ENCODE measurements at places on chromosomes 11 and 22.

GRCh38 chr11:5701055-5701577, 11.5 kb downstream of the TRIM22 start:
- DNase-seq: no peak

DNA sequence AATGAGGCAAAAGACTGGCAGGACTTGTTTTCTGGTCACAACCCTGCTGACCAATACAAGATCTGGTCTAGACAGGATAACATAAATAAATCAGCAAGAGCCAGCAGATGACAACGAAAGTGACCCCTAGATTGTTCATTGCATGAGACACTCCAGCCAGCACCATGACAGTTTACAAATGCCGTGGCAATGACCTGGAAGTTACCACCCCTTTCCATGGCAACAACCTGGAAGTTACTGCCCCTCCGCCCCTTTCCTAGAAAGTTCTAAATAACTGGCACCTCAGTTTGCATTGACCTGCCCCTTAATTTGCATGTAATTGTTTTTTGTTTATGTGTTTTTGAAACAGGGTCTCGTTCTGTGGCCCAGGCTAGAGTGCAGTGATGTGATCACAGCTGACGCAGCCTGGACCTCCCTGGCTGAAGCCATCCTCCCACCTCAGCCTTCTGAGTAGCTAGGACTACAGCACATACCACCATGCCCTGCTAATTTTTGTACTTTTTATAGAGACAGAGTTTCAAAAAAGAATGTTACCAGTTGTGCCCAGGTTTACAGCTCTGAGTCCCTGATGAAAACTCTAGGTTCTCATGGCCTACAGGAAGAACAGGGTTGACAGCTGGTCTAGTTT, 38.1 kb upstream of the WT1 start:
- DNase-seq: no peak

GRCh38 chr11:58061813-58062212, 31.1 kb downstream of the OR6Q1 start:
- no peak for DNase-seq

- DNase-seq: no peak
Measured at GRCh38 chr22:23415490-23415851, 164.6 kb downstream of the IGLL1 start.

GRCh38 chr22:49027368-49027670, 800.4 kb downstream of the BRD1 start:
- no peak for DNase-seq

DNA sequence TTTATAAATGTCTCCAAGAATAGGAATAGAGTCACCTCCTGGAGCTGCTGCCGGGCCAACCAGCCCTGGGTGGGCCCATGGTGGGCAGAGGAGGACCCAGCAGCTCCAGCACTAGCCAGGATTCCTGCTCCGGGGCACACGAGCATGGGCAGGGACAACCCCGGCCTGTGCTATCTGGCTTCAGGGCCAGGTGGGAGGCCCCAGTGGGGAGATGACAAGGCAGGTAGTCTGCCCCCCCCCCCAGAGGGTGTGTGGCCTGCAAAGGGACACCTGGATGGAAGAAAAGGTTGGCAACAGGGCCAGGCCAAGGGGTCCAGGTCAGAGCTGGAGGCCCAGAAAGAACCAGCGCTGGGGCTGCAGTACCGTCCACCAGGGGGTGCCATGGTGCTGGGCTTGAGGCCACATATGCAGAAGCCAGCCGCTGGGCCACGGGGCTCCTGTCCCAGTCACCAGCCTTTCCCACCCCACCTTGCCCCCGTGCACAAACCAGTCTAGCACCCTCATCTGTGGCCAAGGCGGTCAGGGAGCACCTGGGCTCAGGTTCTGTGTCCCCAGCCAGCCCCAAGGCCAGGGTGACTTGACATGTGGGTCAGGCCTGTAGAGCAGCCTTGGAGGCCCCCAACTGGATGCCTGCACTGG, 3.4 kb downstream of the TSPAN32 start:
- DNase-seq: no peak

DNA sequence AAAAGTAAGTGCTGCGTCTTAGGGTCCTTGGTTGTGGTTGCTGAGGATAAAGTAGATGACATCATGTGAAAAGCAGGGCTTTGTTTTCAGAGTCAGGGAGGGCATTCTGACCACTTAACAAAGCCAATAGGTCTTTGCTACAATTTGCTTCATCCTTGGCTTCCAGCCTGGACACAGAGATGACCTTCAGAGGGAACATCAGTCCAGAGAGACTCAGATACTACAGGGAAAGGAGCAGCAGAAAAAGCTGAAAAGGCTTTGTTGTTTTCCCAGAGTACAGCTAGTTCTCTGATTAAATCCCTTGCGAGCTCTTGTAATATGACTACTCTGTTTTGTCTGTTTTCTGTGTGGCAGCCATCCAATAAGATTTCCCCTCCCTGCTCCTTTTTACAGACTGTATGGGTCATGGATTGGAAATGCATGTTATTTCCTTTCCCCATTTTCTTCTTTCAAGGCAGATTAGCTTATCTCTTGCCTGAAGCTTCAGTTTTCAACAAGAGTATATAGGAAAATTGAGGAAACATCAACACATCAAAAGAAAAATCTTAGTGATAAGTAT, 31.9 kb downstream of the ATG13 start:
- peak; percentile 69 for DNase-seq

DNA sequence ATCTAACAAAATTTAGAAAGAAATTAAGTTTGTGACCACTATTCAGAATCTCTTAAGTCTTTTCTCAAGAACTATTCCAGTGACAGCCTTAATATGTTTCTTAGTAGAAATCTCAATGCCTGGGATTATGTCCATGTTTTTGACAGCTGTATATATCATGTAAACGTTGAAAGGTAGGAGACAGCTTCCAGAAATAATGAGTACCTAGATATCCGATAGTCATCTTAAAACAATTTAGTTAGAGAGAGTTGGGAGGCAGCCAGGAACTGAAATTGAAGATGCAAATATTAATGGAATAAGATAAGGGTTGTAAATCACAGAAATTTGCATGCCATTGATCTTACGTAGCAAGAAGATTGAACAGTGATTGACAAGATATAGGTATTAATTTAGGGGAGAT, 955.2 kb downstream of the JRKL start:
- DNase-seq: no peak

GRCh38 chr11:34266090-34266912, 91.5 kb downstream of the ABTB2 start:
- DNase-seq: no peak

GRCh38 chr22:45812910-45813309, 141.3 kb downstream of the ATXN10 start:
- no peak for DNase-seq

DNA sequence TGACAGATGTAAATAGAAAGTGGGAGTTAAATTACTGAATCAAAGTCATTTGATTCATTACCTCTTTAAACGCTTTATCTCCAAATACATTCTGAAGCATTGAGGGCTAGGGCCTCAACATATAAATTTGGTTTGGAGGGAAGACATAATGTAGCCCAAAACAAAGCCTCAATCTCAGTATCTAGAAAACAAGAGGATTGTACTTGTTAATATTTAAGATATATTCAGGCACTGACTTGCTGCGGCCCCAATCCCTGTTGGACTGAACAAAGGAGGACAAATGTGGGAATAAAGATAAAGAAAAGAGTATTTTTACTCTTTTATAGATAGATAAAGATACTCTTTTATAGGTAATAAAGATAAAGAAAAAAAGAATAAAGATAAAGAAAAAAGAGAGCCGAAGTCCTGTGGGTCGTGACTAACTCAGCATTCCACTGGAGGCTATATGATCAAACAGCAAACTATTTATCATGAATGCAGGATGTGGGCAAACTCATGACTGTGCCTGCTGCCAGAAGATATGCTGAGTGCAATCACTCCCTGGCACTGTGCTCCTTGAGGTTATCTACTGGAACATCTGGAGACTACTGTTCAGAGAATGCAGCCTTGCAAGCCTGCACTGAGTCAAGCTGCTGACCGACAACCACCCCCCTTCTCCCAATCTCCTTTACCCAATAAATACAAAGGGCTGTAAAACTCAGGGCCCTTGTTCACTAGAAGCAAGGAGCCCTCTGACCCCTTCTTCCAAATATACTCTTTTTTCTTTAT, 6.9 kb downstream of the OR10V1 start:
- DNase-seq: no peak

DNA sequence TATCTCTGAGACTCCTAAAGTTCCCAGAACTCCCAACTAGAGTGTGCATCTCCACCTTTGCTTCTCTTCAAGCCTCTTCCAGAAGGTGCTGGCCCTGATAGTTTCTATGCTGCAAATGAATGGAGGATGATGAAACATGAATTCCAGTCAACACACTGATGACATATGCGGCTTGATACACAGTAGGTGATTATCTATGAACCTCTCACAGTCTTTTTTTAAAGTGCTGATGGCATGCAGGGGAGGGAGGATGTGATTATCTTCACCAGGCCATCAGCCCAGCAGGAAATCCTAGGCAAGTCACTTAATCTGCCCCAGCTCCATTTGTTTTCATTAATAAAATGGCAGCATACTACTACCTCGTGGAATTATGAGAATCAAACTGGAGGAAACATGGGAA, 548.5 kb downstream of the SOX6 start:
- DNase-seq: no peak

- DNase-seq: no peak
Measured at GRCh38 chr11:92920331-92920730, 49.1 kb upstream of the MTNR1B start.

DNA sequence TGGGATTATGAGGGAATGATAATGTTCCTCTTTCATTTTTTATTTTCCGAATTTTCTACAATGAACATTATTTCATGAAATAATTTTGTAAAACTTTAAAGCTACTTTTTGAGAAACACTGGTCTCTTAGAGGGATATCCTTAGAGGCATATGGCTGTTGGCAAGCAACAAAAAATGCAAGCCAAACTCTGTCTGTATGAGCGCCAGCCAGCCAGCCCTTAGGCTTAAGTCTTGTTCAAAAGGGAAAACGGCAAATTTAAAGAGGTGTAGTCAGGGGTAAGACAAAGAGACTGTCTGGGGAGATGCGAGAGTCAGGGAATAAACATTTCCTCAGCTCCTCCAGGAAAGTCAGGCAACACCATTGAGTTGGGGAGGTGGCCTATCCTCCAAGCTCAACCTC, 22.5 kb downstream of the ASCC2 start:
- no peak for DNase-seq

DNA sequence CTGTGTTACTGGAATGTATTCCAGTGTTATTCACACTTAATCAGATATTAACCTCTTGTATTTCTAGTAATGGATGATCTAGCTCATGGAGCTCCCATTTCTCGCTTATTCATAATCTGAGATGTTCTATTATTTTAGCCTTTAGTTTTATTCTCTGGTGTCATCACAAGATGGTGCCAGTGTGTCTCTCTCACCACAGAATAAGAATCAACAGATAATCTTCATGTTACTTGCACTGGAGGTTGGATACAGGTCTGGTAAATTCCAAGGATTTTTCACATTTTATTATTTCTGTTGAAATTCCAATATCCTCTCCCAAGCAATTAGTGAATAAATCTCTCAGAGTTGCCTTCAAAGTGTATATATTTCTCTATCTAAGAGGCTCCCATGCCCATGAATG, 74.6 kb downstream of the CASP12 start:
- DNase-seq: no peak

DNA sequence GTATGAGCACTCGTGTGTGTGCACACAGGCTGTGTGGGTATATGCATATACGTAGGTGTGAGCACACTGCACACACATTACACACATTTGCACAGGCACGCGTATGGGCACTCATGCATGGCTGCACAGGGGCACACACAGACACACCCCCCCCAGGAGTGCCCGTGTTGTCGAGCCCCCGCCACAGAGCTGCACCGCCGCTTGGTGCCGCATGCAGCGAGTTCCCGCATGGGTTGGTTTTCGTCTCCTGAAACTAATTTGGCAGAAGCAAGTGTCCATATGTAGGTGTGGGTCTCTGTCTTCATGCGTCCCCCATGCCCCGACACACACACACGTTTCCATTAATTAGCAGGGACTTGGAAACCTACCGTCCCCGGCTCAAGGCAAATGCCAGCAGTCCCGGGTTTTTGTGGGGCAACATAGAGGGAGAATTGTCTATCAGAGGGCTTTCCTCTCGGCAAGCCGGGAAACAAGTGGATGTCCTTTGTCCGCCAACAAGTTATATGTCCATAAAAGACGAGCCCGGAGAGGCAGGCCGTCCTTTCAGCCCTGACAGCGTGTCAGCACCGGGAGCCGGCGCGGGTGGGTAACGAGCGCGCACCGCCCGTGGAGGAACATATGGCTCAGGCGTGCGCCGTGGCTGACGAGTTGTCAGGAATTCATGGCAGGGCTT, 1291.7 kb downstream of the BRD1 start:
- no peak for DNase-seq

DNA sequence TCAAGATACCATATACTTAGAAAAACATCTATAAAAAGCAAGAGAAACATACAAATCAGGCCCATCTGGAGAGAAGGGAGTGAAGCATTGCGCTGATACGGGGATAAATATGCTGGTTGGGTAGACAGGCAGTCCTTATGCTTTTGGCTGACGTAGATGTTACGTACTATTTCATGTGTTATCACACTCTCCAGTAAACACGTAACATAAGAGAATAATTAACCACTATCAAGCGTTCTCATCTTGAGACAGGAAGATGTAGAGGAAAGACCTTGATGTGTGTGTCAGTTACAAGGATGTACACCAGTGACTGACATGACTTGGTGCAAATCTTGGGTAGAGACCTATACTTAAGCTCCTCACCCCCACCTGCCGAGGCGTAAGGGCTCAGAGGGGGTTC, 86.7 kb upstream of the PRODH start:
- no peak for DNase-seq

- no peak for DNase-seq
Measured at GRCh38 chr11:120352405-120352804, 16.2 kb downstream of the ARHGEF12 start.

DNA sequence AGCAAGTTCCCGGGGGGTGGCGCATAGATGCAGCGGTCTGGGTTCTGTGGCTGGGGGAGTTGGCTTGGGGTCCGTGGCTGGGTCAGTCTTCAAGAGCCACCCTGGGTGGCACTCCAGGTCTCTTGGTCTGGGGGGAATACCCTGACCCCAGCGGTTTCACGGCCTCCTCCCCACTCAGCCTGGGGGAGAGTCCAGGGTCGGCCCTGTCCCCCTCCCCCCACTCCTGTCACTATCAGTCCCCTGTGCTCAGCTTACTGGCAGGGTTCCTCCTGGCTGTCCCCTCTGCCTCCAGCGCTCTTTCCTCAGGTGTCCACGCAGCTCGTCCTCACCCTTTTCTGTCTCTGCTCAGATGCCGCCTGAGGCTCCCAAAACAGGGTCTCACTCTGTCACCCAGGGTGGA, 68.5 kb upstream of the PARVG start:
- no peak for DNase-seq

- DNase-seq: peak; percentile 41
Measured at GRCh38 chr11:65315204-65315865, 669 bp downstream of the CDC42EP2 start.

GRCh38 chr11:130102301-130103249, 32.9 kb downstream of the APLP2 start:
- DNase-seq: no peak

DNA sequence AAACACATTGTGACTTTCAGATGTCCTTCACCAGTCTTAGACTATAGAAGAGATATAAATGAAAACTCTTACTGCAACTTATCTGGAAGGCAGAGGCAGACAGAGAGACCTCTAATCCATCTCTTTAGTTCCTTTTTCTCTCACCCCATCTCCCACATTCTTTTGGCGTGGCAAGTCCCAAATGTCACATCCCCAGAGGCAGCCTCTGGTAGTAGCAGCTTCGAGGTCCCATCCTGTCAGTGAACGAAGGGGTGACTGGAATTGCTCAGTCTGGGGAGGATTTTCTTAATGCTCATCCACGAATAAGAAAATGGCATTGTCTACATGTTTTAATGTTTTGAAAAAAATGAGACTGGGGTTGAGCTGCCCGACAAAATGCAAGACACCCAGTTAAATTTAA, 201.4 kb downstream of the GRIA4 start:
- DNase-seq: no peak

- DNase-seq: no peak
Measured at GRCh38 chr11:12166299-12167060, 56.1 kb downstream of the MICAL2 start.
